ENCODE measurements at places on chromosomes 2 and 18.
A peak's percentile ranks its signal among the peaks of the same experiment; 100 is the strongest.

- DNase-seq = no peak
Observed at GRCh38 chr18:54983041-54983686, 23.9 kb upstream of the CCDC68 start.

GRCh38 chr2:39514825-39515224 is 77.7 kb upstream of the MAP4K3 start:
- no peak for DNase-seq

DNA sequence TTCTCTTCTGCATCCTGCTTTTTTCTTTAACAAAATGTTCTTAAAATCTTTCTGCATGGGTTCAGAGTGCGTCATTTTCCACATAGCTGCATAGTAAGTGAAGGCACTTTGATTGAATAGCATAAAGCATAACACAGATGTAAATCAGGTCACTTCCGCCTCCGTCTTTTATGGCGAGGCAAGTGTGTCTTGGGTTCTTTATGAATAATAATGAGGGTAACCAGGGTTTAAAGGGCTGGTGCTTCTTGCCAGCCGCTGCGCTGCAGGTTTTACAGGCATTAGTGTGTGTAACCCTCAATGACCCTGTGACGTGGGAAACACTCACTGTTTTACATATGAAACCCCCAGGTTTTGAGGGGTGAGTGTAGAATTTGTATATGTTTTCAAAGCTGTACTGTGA is 164.2 kb downstream of the MYT1L start:
- DNase-seq = no peak

DNA sequence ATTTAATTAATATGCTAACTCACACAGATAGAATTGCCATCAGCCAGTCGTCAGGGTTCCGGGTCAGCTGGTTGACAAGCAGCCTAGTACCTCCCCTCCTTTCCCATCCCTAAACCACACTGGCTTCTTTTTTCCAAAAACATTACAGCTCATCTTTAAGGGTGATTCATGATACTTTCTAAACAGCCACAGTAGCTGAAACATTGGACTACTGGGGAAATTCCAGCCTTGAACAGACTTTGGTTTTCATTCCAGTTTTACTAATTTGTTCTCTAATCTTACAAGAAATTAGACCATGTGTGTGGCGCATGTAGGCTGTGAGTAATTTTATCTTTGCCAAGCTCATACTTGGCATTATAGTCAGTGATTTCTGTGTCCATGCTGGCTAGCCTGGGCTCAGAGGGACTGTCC is 110.8 kb downstream of the FMNL2 start:
- no peak for DNase-seq

- DNase-seq = no peak
Observed at GRCh38 chr18:56475250-56475649, 163.1 kb downstream of the TXNL1 start.

DNA sequence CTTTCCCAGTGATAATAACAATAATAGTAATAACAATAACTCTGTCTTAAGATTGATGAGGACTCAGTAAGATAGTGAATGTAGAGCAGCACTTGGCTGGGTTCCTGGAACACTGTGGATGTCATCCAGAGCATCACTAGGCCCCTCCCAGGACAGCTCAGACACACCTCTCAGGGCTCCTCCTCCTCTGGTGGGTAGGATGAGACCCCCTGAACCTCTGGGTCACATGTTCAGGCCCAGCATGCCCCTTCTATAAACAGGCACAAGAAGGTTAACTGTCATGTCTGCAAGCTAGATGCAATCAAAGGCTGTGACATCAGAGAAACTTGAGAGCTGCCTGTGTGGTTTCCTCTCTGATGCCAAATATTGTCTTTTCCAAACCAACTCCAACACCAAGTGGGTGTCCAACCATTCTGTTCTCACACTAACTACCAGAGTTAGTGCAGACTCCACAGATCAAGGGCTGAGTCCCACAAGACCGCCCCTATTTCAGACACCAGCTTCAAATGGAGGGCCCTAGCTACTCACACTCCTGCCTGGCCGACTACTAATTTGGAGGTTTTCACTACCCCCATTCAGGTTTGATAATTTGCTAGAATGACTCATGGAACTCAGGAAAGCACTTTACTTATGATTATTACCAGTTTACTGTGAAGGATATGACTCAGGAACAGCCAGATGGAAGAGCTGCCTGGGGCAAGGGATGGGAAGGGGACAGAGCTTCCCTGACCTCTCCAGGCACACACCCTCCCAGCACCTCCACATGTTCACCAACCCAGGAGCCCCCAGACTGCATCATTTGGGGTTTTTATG is 46.4 kb upstream of the BZW1 start:
- DNase-seq = no peak

- no peak for DNase-seq
Observed at GRCh38 chr2:237496428-237496827, 9.4 kb downstream of the MLPH start.

- DNase-seq = no peak
Observed at GRCh38 chr2:127525691-127526131, 578 bp downstream of the IWS1 start.

GRCh38 chr2:159617646-159618045 is 1.3 kb upstream of the BAZ2B start:
- no peak for DNase-seq

DNA sequence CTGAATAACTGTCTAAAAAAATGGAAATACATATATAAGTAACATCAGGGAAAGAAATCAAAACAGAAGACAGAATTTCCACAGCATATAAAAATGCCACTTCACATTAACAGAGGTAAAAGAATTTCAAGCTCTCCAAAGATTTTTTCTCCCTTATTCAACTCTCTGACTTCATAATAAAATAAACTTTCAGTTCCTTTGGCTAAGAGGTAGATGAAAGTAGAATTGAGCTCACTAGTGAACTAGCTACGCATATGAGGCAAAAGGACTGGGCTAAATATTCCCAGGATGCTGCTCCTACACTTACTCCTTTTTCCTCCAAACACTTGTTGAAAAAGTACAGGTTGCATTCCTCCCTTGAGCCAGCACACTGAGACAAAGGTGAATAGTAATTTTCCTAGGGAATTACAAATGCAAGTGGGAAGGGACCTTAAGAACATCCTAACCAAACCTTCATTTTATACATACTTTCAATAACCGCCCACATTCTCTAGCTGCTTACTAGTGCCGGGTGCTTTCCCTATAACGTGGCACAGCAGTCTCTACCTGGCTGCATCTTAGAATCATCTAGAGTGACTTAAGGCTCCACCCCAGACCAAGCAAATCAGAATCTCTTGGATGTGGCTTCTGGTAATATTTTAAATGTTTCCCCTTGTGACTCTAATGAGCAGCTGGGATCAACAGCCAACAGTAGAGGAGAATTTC is 136.6 kb downstream of the MTCL1 start:
- no peak for DNase-seq

GRCh38 chr18:3323900-3324299 is 62.0 kb downstream of the MYL12B start:
- DNase-seq = no peak

GRCh38 chr2:170509452-170510193 is 205.5 kb upstream of the SP5 start:
- no peak for DNase-seq

DNA sequence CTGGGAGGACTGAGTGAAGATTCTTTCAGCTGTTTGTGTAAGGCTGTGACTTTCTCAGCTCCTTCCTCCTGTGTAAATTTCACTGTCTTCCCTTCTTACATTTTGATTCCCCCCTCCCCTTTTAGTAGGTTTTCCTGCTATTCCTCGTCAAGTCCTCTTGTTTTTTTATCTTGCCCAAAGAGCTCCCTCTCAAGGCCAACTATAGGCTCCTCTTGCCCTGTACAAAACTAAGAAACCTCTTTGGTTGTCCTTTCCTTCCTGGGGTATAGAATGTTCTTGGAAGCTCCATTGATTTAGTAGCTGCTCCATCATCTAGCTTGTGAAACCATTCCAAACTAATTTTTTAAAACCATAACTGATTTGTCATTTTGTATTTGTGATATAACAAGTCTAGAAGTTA is 7.3 kb downstream of the CCDC121 start:
- DNase-seq = no peak

DNA sequence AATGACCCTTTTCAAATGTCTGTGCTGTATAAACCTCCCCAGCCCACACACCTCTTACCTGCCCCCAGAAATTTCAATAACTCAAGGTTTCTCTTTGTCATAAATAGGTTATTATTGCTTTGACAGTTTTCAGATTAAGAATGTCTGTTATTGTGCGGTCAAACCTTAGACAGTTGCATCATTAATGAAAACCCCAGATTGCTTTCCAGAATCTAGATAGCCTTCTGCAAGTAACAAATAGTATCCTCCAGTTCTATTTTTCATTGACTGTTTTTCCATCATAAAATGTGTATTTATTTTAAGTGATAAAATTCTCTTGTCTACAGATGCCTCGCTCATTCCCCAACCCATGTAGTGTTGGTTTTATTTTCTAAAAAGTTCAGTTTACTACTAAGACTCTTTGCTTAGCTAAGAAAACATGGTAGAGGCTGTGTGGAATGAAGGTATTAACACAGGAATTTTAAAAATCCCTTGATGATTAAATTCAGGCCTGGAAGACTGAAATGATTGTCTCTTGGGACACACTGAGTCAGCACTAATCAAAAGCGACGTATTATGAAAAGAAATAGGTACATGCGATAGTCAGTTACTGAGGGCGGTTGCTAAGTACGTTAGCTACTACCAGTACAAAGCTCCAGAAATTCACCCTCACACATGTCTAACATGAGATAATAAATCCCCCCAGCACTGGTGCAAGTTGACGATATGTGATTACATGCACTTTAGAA is 38.4 kb upstream of the ITGAV start:
- DNase-seq = no peak

DNA sequence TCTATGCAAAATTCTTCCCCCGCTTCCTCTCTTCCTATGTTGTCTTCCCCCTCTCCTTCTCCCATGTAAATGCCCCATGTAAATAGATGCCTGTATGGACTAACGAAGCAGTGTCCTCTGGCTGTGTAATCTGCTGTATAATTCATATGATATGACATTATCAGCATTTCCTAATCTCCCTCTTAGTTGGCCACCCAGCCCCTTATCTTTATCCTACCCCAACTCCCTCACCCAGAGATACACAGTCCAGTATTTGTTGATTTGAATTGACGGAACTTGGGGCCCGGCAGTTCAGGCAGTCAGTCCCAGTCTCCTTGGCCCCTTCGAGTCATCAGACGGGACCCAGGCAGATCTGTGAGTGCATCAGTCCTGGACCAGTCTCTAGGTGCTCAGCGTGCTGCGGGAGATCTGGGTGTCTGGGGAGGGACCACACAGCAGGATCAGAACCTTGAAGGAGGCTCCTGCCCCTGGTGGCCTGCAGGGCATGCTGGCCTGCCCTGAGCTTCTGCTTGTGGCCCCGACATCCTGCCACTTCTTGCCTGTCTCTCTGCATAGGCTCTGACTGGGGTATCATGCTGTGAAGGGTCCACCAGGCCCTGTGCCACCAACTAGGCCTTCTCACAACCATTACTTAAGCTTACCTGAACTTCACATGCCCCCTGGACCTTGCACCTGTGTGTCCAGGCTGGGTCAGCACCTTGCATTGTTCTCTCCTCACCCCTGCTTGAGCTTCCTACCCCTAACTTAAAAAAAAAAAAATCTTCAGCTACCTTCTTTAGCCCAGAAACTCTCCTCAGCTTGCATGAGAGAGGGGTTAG is 88.1 kb upstream of the ATL2 start:
- DNase-seq = no peak

DNA sequence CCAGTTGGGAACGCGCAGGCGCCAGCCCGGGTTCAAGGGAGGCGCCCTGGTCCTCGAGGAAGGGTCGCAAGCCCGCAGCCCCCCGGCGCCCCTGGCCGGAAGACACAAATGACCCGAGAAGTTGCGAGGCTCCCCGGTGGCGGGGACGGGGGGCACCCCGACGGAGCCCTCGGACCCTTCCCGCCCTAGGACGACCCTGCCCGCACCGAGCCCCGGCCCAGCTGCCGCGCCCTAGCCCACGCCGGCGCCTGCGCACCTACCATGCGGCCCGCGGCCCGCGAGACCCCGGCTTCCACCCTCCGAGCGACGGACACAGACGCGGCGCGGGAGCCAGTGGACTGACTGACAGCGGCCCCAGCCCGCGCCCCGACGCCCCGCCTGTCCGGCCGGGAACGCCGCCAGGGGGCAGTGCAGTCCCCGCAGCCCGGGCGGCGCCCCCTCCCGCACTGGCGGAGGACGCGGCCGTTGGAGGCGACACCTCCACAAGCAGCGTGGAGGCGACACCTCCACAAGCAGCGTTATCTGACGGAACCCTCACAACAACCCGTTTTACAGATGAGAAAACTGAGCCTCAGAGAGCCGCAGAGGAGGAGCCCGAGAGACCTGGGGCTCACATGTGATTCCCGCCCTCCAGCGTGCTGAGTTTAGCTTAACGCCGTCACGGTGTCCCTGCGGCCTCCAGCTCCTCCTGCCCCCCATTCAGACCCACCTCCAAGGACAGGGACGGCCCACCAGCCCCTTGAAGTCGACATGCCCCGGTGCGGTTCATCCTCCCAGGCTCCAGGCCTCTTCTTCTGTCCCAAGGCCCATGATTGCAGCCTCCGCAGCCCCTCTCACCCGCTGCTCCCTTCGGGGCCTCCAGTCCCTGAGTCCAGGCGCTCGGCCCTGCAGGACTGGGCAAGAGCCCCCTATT is at the start of gene NMUR1:
Gene NMUR1 (minus strand): TSS at position 347 of the 913 bp plus-strand sequence. CDS start 84 bp downstream, at position 263.
- peak; percentile 55 for DNase-seq

DNA sequence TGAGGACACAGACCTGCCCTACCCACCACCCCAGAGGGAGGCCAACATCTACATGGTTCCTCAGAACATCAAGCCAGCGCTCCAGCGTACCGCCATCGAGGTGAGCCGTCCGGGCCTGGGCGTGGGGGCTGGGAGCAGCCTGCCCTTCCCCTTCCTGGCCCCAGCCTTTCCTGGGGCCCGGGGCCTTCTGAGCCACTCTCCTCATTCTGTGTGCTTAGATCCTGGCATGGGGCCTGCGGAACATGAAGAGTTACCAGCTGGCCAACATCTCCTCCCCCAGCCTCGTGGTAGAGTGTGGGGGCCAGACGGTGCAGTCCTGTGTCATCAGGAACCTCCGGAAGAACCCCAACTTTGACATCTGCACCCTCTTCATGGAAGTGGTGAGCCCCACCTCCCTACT is 157.9 kb downstream of the DYSF start:
- DNase-seq = no peak

DNA sequence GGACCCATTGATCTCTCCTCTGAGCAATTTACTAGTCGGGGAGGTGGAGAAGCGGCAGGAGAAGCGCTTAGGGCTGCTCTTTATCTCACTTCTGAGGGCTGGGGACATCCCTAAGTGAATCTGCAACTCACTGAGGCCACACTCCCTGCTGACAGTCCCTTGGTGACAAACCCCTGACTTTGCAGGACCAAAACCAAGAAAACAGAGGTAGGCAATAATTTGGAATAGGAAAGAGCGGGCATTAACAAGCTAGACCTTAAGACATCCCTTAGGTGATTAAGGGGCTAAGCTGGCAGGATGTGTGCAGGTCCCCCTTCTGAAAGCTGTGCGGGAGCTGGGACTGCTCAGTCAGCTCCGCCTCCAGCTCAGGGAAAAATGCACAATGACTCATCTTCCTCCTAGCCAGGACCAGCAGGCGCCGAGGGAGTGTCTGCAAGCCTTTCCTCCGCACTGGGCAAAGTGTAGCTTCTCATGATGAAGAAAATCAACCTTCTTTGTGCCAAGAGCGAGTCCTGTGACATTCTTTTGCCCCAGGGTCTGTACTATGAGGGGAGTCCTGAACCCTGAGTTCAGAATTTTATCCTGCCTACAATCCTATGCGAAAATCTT is 63.3 kb downstream of the BOD1L2 start:
- DNase-seq = no peak

Data from stimulated activated CD8-positive, alpha-beta memory T cell treated with anti-CD3 and anti-CD28 coated beads, Interleukin-15, amount 100 ng/mL, for 24 hours (primary cell).